Activated naive CD8-positive, alpha-beta T cell treated with anti-CD3 and anti-CD28 coated beads for 36 hours (primary cell): ENCODE measurements at places on chromosomes 2 and 18. TPM values are rescaled to one million over a fixed set of nuclear protein-coding genes. Genes with fewer than 3 reads are reported as not detected.

DNA sequence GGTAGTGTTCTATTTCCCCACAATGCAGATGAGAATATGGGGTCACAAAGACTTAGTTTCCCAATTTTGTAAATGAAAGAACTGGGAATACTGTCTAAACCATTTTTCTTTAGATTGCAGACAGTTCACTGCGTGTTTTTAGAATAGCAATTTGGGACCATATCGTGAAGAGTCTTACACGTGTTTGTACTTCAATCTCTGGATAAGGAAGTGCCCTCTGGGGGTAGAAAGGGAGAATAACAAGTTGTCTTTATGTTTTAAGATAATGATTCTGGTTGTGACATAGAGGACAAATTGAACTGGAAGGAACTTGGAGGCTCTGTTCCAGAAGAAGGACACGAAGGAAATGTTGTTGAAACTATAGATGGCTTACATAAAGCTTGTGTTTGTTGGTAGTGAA is 457.7 kb downstream of the CBLN2 start:
- no peak for DNase-seq
- H3K27ac ChIP-seq: no peak overlapping the region
- no peaks in the 10 kb centered on the region for H3K36me3 ChIP-seq
- no peaks in the 10 kb centered on the region for H3K4me1 ChIP-seq
- H3K27me3 ChIP-seq: peaks cover 5% of the 10 kb centered on the region
- H3K4me3 ChIP-seq: no peak overlapping the region

DNA sequence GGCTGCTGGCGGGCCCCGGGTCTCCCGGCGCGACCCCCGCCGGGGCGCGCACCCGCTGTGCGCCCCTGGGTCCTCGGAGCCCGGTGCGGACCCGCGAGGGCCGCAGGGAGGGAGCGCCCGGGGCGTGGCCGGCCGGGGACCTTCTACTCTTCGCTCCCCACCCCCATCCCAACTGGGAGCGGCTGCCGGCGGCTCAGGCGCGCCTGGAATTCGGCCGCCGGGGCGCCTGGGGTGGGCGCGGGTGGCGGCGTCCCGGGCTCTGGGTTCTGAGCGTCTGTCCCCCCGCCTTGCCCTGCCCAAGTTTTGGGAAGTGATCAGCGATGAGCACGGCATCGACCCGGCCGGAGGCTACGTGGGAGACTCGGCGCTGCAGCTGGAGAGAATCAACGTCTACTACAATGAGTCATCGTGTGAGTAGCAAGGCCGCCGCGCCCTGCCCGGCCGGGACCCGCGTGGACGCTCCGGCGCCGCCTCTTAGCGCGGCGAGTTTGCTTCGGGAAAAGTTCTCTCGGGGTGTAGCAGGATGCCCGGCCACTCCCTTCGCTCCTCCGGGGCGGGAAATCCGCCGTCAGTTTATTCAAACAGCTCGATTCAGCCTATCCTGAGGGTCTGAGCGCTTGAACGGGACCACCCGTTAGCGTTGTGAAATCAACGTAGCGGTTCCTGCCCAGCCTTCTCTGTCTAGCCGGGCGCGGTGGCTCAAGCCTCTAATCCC is 502 bp downstream of the TUBB6 start:
- peaks cover 14% of the 10 kb centered on the region for H3K36me3 ChIP-seq
- peaks cover 62% of the 10 kb centered on the region for H3K27me3 ChIP-seq
- H3K4me3 ChIP-seq: peak overlapping the region; percentile 73

Gene REG3A
- not detected for total RNA-seq

- no peak for DNase-seq
- H3K4me1 ChIP-seq: no peaks in the 10 kb centered on the region
- H3K4me3 ChIP-seq: no peak overlapping the region
These were observed 286.1 kb upstream of the ID2 start for GRCh38 chr2:8395718-8396117.

DNA sequence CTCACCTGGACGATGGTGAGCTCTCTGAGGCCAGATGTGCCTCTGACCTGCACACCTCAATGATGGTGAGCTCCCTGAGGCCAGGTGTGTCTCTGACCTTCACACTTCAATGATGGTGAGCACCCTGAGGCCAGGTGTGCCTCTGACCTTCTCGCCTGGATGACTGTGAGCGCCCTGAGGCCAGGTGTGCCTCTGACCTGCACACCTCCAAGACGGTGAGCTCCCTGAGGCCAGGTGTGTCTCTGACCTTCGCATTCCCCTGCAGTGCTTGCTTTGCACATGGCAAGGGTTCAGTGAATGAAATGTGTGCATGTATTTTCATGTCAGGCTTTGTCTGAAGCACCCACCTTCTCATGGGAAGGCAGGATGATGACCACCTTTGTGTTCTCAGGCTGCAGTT is 95.5 kb downstream of the PTGR3 start:
- peaks cover 5% of the 10 kb centered on the region for H3K4me1 ChIP-seq
- no peak overlapping the region for H3K27ac ChIP-seq
- H3K36me3 ChIP-seq: no peaks in the 10 kb centered on the region

GRCh38 chr2:210873631-210874030 is 317.2 kb downstream of the CPS1 start:
- no peaks in the 10 kb centered on the region for H3K27me3 ChIP-seq
- no peak overlapping the region for H3K4me3 ChIP-seq
- DNase-seq: no peak
- H3K27ac ChIP-seq: no peak overlapping the region

GRCh38 chr2:168749297-168749696 is 53.1 kb upstream of the NOSTRIN start:
- no peaks in the 10 kb centered on the region for H3K27me3 ChIP-seq
- no peak overlapping the region for H3K4me3 ChIP-seq
- peaks cover 55% of the 10 kb centered on the region for H3K4me1 ChIP-seq
